ENCODE measurements at places on chromosomes 1 and 21.
A peak's percentile ranks its signal among the peaks of the same experiment; 100 is the strongest.

GRCh38 chr1:202282596-202283283, 59.0 kb downstream of the UBE2T start:
- DNase-seq: no peak

DNA sequence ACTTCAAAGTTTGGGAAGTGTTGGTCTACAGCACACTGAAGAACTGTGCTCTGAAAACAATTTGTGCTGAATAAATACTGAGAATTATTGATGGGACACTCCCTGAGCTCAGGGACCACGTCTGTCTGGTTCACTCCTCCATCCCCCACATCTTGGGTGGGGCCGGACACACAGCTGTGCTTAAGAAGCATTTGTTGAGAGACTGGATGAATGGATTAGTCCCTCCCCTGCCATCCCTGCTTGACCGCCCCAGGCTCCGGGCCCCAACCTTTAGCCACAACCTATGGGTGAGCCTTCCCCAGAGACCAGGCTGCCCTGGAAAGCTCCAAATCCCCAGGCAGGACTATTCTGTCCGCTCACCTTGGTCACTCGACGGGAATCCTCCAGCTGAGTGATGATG, 7.5 kb downstream of the TRIM63 start:
- DNase-seq: no peak

GRCh38 chr1:224170748-224171478, 12.1 kb upstream of the DEGS1 start:
- peak; percentile 70 for DNase-seq

DNA sequence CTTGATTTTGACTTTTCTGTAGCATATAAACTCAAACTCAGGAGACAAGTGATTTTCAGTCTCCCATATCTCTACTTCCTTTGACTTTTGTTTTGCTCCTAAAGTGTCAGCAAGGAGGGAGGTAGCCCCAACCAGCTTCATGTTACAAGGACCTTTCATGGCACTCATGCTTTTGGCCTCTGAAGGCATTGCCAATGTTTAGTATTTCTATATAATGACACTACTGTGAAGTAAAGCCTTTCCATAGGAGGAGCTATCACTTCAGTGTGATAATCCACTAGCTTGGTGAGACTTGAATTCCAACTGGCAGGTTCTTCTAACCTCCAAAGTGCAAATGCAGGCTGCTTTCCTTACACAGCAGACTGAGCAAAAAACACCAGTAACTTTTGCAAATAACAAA, 14.4 kb downstream of the COLGALT2 start:
- DNase-seq: no peak

- no peak for DNase-seq
Observed at GRCh38 chr1:82604524-82604923, 803.8 kb downstream of the ADGRL2 start.

- DNase-seq: no peak
Observed at GRCh38 chr1:37995751-37996345, 6.0 kb upstream of the SF3A3 start.

- no peak for DNase-seq
Observed at GRCh38 chr1:33880305-33880704, 16.4 kb downstream of the HMGB4 start.

GRCh38 chr21:14581902-14582457, 35.9 kb upstream of the SAMSN1 start:
- DNase-seq: no peak

GRCh38 chr1:12649971-12650421, 6.1 kb downstream of the AADACL4 start:
- no peak for DNase-seq

- DNase-seq: no peak
Observed at GRCh38 chr1:166145499-166145898, 21.3 kb downstream of the FAM78B start.

GRCh38 chr1:42144711-42145388, 8.4 kb upstream of the GUCA2B start:
- no peak for DNase-seq

- DNase-seq: no peak
Observed at GRCh38 chr1:32702599-32703478, at the start of gene SYNC. Gene SYNC, minus strand, starts transcription at chr1:32702770. Its CDS starts 110 bp downstream, at chr1:32702660.

DNA sequence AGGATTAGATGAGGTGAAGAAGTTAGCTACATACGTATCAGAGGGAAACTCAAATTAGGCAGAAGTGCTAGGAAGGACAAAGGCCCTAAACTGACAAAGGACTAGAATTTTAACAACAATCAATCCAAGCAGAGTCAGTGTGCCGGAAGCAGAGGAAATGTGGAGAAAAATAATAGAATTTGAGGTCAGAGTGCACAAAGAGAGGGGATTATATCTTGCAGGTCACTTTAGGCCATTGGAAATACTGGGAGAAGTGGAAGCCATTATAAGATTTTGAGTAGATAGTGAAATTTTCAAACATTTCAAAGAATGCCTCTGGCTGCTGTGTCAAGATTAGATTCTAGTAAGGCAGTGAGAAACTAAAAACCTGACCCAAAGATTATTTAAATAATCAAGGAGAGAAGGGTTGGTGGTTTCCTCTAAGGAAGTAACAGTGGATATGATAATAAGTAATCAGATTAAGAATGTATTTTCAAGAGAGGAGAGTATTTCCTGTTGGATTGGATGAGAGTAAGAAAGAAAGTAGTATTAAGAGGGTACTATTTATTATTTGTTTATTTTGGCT, 889.2 kb upstream of the NCAM2 start:
- no peak for DNase-seq

- no peak for DNase-seq
Observed at GRCh38 chr1:118204648-118205047, 19.6 kb upstream of the SPAG17 start.

- no peak for DNase-seq
Observed at GRCh38 chr1:116852910-116853309, 56.8 kb upstream of the PTGFRN start.

DNA sequence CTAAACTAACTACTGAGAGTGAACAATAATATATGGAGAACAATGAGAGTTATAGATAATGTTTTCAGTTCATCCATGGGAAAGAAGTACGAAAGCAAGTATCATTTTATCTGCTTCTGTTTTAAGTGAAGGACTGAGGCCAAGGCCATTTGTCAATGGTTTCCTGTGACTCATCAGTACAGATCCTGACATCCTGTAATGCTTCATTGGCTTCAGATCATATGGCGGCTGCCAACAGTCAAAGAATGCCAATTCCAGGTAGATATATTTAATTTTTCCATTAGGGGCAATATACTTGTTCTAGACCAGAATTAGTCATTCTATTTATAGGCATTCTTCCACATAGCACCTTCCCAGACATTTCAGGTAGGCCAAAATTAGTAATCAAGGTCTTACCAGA, 97.3 kb downstream of the USH2A start:
- DNase-seq: no peak

- DNase-seq: no peak
Observed at GRCh38 chr21:15421947-15422346, 307.8 kb upstream of the USP25 start.

DNA sequence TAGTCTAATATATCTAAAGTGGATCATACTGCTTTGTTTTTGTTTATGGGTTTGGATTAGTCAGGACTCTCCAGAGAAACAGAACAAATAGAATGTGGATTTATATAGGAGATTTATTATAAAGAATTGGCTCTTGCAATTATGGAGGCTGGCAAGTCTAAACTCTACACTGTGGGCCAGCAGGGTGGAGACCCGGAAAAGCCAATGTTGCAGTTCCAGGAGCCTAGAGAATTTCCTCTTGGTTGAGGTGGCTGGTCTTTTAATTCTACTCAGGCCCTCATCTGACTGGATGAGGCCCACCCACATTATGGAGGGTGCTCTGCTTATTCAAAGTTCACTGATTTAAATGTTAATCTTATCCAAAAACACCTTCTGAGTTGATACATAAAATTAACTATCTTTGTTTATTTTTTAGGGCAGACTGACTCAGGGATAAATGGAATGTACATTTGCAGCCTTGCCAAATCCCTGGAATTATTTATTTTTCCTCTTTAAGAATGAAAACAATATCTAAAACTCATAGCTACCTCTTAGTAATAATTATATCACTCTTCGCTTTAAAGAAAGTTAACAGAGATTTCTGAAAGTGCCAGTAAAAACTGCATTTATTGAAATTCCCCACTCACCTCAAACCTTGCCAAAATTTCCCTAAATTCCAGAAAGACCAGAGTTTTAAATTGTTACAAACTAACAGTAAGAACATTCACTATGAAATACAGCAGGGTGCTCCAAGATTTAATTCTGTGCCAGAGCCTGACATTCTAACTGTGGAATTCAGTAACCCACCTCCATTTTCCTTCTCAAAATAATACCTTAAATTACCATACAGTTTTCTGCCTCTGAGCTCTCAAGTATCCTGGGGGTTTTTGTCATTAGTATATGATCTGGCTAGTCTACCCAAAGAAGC, 36.6 kb upstream of the SSX2IP start:
- no peak for DNase-seq

DNA sequence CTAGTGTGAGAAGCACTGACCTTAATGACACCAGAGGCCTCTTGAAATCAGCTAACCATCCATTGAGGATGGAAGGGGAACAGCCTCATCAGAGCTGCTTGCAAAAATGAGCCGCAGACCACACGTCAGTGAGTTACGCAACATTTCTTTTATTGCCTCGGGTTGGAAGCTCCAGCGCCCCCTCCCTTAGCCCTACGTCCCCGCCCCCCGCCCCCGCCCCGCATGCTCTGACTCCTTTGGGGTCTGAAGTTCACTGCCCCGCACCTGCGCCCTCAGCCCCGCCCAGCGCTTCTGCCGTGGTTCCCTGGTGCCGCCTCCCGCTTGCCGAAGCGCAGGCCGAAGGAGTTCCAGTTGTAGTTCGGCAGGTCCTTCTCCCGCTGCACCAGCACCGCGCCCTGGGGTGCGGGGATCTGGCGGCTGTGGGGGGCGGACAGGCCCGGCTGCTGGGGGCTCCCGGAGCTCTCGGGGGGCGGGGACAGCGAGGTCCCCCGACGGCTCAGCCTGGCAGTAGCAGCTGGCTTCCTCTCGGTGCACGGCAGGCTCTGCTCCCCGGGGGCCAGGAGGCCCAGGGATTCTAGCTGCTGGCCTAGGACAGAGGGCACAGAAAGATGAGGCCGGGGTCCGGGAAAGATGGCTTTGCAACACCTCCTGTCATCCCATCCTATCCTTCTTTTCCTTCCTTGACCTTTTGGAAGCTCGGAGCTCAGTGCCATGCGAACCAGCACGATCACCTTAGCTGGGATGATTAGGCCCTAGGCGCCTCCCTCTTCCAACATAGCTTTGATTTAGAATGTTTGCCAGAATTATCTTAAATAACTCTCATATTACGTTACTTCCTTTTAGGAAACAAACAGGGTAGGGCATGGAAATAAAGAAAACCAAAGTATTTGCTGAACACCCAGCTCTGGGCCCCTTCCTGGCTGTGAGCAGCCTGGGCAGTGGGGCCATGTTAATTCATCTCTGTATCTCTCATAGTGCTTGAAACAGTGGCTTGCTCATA, 5.8 kb downstream of the KISS1 start:
- DNase-seq: peak; percentile 71

GRCh38 chr1:94920061-94920460, 6.8 kb downstream of the CNN3 start:
- DNase-seq: no peak

GRCh38 chr1:18875107-18875795, 15.8 kb upstream of the TAS1R2 start:
- DNase-seq: peak; percentile 30

GRCh38 chr21:40829791-40830190, 17.2 kb downstream of the DSCAM start:
- no peak for DNase-seq

DNA sequence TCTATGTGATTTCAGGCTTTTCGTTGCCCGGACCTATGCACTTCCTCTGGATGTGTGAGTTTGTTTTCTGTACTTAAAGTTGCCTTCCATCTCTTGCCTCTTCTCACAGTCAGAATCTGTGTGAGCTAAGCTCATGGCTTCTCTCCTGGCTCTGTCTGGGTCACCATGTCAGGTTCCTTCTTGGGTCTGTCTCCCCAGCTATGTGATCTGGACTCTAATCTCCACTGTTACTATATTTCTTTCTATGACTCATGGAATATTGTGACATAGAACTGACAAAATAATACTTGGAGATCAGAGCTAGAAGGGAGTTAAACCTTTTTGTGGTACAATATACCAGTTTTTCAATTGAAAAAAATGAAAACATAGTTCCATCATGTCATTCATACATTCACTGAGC, 172.7 kb upstream of the FGGY start:
- no peak for DNase-seq

DNA sequence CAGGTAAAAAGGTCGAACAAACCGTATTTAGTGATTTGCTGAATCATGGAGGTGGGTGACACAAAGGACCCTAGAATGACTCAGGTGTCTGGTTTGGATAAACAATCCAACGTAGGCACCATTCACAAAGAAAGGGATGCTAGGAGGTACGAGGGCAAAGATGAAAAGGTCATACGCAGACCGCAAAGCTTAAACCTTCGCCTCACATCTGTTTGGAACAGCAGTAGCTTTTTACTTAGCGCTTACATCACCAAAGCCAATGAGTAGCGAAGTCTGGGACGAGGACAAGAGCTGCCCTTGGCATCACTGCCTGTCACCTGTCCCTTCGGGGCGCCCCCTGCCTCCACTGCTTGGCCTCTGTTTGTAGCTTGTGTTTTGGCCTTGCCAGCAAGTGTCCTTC, 350.2 kb downstream of the SMYD3 start:
- DNase-seq: no peak

DNA sequence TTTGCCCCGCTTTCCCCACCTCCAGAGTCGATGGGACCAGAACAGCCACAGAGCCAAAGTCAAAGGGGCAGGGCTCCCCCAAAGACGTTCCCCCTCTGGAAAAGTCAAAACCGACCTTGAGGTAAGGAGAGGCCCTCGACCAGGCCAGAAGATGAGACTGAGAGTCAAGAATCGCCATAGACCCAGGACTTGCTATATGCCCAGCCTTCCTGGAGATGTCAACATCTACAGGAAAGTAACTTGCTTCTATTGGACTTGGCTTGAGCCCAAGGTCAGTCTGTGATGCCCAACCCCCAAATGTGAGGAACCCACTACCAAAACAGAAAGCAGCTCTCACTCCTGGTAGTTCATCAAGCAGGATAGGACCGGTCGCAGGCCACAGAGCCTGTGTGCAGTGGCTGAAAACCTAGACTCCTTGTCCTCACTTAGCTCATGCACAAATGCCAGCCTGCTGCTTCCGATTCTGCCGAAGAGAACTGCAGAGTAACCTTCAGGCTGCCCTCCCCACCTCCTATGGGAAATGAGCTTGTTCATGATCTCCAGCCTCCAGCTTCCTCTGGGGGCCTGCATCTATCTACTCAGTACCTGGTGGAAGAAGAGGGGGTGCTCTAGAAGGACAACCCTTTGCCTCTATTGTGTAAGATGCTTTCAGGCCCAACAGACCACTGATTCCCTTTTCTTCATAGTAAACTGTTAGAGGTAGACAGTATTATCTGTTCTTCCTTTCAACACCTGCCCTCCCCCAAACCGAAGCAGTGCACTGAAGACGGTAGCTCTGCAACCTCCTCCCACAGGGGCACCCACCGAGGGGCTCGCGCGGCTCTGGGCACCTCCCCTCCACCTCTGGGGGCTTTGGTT, 1.4 kb downstream of the ACOT7 start:
- peak; percentile 31 for DNase-seq

Measured in AML-193 (cell line).